ENCODE measurements at places on chromosomes 12 and 14. TPM values are rescaled to one million over a fixed set of nuclear protein-coding genes. Genes with fewer than 3 reads are reported as not detected.

The COA8 gene
- 32.2 TPM for total RNA-seq

DNA sequence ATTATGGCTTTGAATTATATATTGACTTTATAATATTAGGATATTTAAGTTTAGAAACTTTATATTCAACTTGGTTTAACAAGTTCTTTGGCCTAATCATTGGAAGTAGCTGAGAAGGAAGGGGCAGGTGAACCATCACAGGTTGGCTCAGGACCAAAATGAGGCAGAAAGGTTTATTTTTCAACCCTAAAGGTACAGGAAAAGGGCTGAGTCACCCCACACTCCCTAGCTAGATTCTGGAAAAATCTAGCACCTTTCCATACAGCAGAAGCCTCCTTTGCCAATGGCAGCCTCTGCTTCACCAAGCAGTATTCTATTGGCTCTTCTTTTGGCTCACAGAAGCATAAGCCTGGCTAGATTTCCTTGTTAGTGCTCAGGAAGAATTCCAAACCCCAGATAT, 19.3 kb upstream of the MED6 start:
- H3K4me3 ChIP-seq = no peak overlapping the region
- no peak for DNase-seq
- H3K36me3 ChIP-seq = no peaks in the 10 kb centered on the region
- no peaks in the 10 kb centered on the region for H3K27me3 ChIP-seq

GRCh38 chr14:59160506-59160905, 28.0 kb upstream of the DAAM1 start:
- no peaks in the 10 kb centered on the region for H3K27me3 ChIP-seq
- H3K4me3 ChIP-seq = no peak overlapping the region
- H3K4me1 ChIP-seq = peaks cover 13% of the 10 kb centered on the region
- no peak for DNase-seq

The AQP2 gene
- total RNA-seq = not detected

- H3K27me3 ChIP-seq = no peaks in the 10 kb centered on the region
- no peaks in the 10 kb centered on the region for H3K36me3 ChIP-seq
- no peaks in the 10 kb centered on the region for H3K4me1 ChIP-seq
- no peak for DNase-seq
- H3K4me3 ChIP-seq = no peak overlapping the region
- no peak overlapping the region for H3K27ac ChIP-seq
Observed at GRCh38 chr12:113003636-113004035, 25.3 kb downstream of the OAS2 start.

- peak overlapping the region; percentile 38 for H3K27ac ChIP-seq
- peak; percentile 23 for DNase-seq
- no peak overlapping the region for H3K4me3 ChIP-seq
- peaks cover 16% of the 10 kb centered on the region for H3K4me1 ChIP-seq
Observed at GRCh38 chr12:46430340-46430948, 57.9 kb upstream of the SLC38A2 start.

The NEUROD4 gene
- total RNA-seq = not detected

The BATF gene
- not detected for total RNA-seq

DNA sequence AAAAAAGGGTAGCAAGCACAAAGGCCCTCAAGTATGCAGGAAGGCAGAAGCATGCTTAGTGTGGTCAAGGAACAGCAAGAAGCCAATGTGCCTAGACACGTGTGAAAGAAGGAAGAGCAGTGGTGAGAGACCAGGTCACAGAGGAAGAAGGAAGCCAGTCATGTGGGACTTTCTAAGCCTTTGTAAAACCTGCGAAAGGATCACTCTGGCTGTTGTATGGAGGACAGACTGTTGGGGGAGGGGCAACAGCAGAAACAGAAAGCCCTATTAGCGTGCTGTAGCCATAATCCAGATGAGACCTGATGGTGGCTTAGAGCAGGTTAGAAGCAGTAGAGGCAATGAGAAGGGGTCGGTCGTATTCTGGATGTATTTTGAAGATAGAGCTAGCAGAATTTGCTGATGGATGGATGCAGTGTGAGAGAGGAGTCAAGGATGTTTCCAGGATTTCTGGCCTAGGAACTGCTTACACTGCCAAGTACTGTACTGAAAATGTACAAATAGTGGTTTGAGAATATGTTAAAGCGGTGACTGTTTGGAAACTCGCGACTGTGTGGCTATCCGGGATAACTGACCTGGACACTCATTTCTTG, 5.7 kb upstream of the MLF2 start:
- no peak overlapping the region for H3K27ac ChIP-seq
- H3K36me3 ChIP-seq = no peaks in the 10 kb centered on the region
- no peak overlapping the region for H3K4me3 ChIP-seq
- no peaks in the 10 kb centered on the region for H3K27me3 ChIP-seq
- peaks cover 13% of the 10 kb centered on the region for H3K4me1 ChIP-seq

GRCh38 chr14:89702073-89702875, 252.3 kb downstream of the EFCAB11 start:
- H3K36me3 ChIP-seq = no peaks in the 10 kb centered on the region
- H3K27me3 ChIP-seq = no peaks in the 10 kb centered on the region
- DNase-seq = peak; percentile 19

DNA sequence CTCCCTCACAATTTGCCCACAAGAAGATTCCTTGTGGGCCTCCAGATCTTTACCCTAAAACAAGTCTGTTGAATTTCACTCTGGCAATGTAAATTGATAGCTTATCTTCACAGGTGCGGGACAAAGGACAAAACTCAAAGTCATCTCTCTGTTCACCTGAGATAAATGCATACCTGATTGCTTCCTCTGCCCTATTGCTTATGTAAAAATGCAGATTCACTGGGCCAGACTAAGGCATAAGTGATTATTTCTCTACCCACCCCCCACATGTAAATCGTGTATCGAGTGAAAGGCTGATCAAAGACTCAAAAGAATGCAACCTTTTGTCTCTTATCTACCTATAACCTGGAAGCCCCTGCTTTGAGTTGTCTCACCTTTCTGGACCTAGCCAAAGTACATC, 316.8 kb downstream of the SSPN start:
- no peaks in the 10 kb centered on the region for H3K27me3 ChIP-seq
- H3K4me3 ChIP-seq = no peak overlapping the region
- H3K27ac ChIP-seq = no peak overlapping the region
- H3K36me3 ChIP-seq = no peaks in the 10 kb centered on the region
- peaks cover 17% of the 10 kb centered on the region for H3K4me1 ChIP-seq
- no peak for DNase-seq

The IL26 gene
- not detected for total RNA-seq

The RIMBP2 gene
- 27.4 TPM for total RNA-seq

The ABCC9 gene
- 12.2 TPM for total RNA-seq

DNA sequence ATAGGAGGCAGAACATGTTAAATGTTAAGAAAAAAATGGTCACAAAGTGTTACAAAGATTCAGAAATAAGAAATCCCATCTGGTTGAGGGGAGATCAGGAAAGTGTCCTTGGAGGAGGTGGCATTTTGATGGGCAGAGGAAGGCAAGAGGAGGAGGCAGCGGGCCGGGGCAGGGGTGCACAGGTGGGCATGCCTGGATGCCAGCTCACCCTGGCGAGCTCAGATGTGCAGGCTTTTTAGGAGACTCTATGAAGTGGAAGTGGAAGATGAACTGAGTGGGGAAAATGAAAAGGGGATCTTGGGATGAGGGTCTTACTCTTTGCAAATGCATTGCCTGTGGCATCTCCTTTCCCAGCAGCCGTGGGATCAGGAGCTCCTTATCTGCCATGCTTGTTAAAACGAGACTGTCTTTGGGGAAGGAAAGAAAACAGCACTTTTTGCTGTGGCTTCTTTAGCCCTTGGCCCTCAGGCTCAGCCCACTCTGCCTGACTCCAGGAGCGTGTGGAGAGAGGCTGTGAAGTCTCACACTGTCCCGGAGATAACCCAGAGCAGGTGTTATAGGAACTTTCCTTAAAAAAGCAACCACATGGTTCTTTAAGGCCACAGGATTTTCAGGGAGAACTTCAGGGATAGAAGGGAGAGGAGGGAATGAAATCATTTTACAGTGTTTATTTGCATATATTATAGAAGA, 62.6 kb downstream of the ELK3 start:
- H3K4me1 ChIP-seq = peaks cover 64% of the 10 kb centered on the region
- no peak overlapping the region for H3K4me3 ChIP-seq
- no peaks in the 10 kb centered on the region for H3K36me3 ChIP-seq
- DNase-seq = no peak
- no peaks in the 10 kb centered on the region for H3K27me3 ChIP-seq

The MON2 gene
- 129 TPM for total RNA-seq

The VSIG10 gene
- total RNA-seq = 20.4 TPM

GRCh38 chr14:85702191-85702590, 172.2 kb downstream of the FLRT2 start:
- no peaks in the 10 kb centered on the region for H3K27me3 ChIP-seq
- H3K4me1 ChIP-seq = no peaks in the 10 kb centered on the region
- no peak for DNase-seq
- no peak overlapping the region for H3K4me3 ChIP-seq

GRCh38 chr12:109092497-109093021, 713 bp downstream of the ALKBH2 start:
- H3K4me3 ChIP-seq = no peak overlapping the region
- no peak for DNase-seq
- peaks cover 36% of the 10 kb centered on the region for H3K4me1 ChIP-seq
- H3K27ac ChIP-seq = peak overlapping the region; percentile 45

The CCDC88C gene
- 36.3 TPM for total RNA-seq

DNA sequence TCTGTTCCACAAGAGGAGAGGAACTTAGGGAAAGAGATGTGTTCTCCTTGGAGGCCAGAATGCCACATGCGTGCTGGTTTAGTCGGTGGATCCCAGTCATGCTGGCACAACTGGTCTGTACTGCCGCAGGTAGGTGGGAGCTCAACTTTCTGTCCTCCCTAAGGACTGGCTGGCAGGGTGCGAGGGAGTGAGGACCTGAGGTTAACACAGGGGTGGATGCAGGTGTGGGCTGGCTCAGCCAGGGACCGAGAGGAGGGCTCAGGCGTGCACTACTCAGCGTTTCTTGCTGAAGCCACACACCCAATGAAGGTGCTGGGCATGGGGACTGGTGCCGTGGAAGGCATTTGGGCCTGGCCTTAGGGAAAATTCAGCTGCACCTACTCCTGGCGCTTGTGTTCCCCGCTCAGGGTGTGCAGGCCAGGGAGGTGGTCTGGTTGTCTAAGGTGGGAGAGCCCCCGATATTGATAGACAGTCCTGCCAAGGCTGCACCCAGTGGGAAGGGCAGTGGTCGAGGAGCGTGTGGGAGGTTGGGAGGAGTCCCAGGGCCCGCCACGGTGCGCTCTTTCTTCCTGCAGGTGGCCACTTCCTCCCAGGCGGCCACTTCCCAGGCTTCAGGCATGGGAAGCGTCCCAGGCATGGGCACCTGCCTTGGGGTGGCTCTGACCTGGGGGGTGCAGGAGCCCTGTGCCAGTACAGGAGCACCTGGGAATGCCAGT, 138.4 kb downstream of the ADGRD1 start:
- H3K36me3 ChIP-seq = no peaks in the 10 kb centered on the region
- H3K4me3 ChIP-seq = no peak overlapping the region
- H3K4me1 ChIP-seq = no peaks in the 10 kb centered on the region

The JAG2 gene
- 13.5 TPM for total RNA-seq

GRCh38 chr12:2374092-2374906, 321.5 kb downstream of the CACNA1C start:
- no peaks in the 10 kb centered on the region for H3K27me3 ChIP-seq
- H3K36me3 ChIP-seq = no peaks in the 10 kb centered on the region
- H3K27ac ChIP-seq = no peak overlapping the region
- H3K4me1 ChIP-seq = no peaks in the 10 kb centered on the region

DNA sequence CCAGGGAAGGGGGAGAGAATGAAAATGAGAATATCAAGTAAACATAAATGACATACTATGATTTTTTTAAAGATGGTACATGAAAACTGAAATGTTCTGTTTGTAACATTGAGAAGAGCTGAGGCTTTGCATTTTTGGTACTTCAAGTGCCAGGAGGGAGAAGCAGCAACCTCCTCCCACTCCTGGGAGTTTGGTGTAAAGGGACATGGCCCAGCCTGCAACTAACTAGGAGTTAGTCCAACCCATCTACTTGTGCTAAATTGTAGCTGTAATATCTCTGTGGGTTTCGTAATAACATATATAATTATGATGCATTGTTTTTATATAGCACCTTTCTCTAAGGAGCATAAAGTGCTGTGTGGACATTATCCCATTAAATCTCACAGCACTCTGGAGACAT, 517.5 kb downstream of the NELL2 start:
- no peaks in the 10 kb centered on the region for H3K27me3 ChIP-seq
- H3K36me3 ChIP-seq = no peaks in the 10 kb centered on the region
- no peak overlapping the region for H3K4me3 ChIP-seq
- DNase-seq = no peak
- no peak overlapping the region for H3K27ac ChIP-seq

GRCh38 chr12:104699489-104700190, 242.9 kb downstream of the CHST11 start:
- no peak overlapping the region for H3K27ac ChIP-seq
- no peaks in the 10 kb centered on the region for H3K27me3 ChIP-seq
- peaks cover 5% of the 10 kb centered on the region for H3K4me1 ChIP-seq
- no peaks in the 10 kb centered on the region for H3K36me3 ChIP-seq
- no peak for DNase-seq
- H3K4me3 ChIP-seq = no peak overlapping the region

GRCh38 chr14:29458547-29458946, 469.1 kb downstream of the PRKD1 start:
- H3K4me3 ChIP-seq = no peak overlapping the region
- no peaks in the 10 kb centered on the region for H3K36me3 ChIP-seq
- H3K27me3 ChIP-seq = no peaks in the 10 kb centered on the region
- H3K27ac ChIP-seq = no peak overlapping the region
- no peak for DNase-seq
- no peaks in the 10 kb centered on the region for H3K4me1 ChIP-seq

DNA sequence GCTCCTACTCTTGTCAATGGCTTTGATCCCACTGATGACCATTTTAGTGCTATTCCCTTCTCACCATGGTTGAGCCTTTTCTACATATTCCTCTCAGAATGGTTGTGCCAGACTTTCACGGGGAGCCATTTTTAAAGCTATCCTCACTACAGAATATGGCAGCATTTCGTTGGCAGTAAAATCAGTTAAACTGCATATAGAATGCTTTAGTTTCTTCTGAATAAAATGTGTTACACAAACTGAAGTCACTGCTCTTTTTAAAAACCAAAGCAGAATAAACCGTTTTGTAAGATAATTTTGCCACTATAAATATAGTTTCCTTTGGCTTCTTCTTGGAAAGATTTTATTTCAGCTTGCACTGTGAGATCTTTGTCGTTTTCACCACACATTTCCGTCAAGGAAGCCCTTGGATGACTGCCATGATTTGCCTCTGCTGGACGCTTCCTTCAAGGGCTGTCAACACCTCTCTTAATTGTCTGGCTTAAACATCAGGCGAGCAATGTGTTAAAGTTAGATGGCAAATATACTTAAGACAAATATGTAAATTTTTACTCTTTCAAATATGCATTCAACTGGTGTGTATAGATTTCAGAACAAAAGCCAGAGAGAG, 624.2 kb downstream of the DIO2 start:
- peak overlapping the region; percentile 65 for H3K27ac ChIP-seq
- H3K36me3 ChIP-seq = no peaks in the 10 kb centered on the region
- H3K4me3 ChIP-seq = no peak overlapping the region
- no peaks in the 10 kb centered on the region for H3K27me3 ChIP-seq
- no peaks in the 10 kb centered on the region for H3K4me1 ChIP-seq

DNA sequence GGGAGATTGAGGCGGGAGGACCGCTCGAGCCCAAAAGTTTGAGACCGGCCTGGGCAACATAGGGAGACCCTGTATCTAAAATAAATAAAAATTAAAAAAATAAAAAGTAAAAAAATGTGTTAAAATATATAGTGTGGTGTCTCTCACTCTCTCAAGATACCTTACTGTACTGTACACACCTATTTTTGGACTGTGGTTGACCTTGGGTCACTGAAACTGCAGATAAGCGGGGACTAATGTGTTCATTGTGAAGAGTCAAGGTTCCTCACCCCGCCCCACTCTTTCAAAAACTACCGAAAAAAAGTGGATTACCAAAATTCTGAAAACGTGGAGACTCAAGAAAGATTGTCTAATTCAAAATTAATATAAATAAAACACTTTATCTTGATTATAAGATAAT, 1.0 kb upstream of the TAS2R13 start:
- no peak for DNase-seq
- no peaks in the 10 kb centered on the region for H3K27me3 ChIP-seq
- H3K4me1 ChIP-seq = no peaks in the 10 kb centered on the region
- H3K36me3 ChIP-seq = no peaks in the 10 kb centered on the region
- H3K27ac ChIP-seq = no peak overlapping the region
- H3K4me3 ChIP-seq = no peak overlapping the region

Data from body of pancreas (tissue), 4 donors.